GM19239 (cell line): ENCODE measurements at places on chromosomes 4 and X.

- no peak for DNase-seq
Observed at GRCh38 chrX:24846550-24847150, 152.9 kb downstream of the POLA1 start.

GRCh38 chr4:109385260-109385659, 48.4 kb upstream of the SEC24B start:
- DNase-seq = no peak

DNA sequence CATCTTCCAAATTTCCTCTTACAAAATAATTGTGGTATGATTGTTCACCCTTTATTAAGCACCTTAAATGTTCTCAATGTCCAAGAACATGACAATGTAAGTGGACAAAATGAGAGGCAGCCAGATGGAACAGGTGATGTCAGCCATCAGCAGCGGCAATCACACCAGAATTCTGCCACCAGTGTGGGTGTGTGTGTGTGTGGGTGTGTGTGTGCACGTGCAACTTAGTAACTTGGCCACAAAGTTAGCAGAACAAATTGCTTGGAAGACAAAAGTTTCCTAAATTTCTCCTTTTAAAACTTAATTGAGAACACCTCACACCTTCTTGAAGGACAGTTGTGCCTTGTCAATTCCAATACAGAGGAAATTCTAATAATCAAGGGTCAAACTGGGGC, 18.7 kb downstream of the LNX1 start:
- DNase-seq = no peak

GRCh38 chrX:41921492-41922430, 1.6 kb downstream of the CASK start:
- DNase-seq = peak; percentile 4

DNA sequence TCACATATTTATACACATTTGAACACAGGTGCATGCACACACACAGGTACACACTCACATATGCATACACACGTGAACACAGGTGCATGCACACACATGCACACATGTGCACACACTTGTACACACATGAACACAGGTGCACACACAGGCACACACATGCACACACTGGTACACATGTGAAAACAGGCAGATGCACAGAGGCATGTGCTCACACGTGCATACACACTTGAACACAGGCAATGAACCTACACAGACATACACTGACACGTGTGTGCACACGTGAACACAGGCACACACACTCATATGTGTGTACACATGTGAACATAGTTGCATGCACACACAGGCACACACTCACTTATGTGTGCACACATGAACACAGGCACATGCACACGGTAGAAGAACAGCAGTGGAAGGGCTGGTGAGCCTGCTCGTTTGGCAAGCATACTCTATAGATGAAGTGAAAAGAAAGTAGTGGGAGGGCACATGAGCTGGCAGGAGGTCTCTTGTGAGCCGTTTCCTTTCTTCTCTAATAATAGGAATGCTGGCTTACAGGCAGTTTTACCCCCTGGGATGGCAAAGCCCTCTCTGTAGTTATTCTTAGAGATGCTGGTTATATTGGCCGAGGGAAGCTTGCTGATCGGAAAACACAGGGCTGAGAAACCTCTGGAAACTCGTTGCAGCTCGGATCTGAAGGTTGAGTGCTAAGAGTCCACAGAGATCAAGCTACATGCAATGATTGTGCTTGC, 279.6 kb upstream of the CLNK start:
- DNase-seq = no peak

- no peak for DNase-seq
Observed at GRCh38 chr4:105755375-105755774, 46.8 kb downstream of the GSTCD start.

GRCh38 chr4:180449395-180449956, 1793.7 kb upstream of the TENM3 start:
- DNase-seq = peak; percentile 3

- no peak for DNase-seq
Observed at GRCh38 chrX:84155938-84156337, 32.1 kb downstream of the RPS6KA6 start.

DNA sequence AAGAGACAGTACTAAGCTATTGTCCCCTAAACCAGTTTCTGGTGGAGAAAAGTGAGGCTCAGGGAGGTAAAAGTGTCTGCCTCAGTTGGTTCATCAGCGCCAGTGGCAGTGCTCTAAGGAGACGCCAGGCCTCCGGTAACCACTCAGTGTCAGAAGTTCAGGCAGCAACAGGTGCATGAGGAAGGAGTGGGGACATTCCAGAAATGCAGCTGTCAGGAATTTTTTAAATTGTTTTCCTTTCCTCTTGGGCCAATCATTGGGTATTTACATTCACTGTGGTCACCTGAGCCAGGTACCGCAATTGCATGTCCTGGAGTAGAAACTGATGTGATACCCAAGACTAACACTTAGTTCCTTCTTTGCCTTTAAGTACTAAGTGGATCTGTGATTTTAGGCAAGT, 40.2 kb upstream of the HS3ST1 start:
- no peak for DNase-seq

GRCh38 chr4:76282941-76283689, 23.4 kb upstream of the STBD1 start:
- no peak for DNase-seq

- DNase-seq = no peak
Observed at GRCh38 chr4:1531683-1532548, 125.7 kb upstream of the NKX1-1 start.

GRCh38 chr4:101651778-101652177, 138.8 kb upstream of the BANK1 start:
- no peak for DNase-seq

GRCh38 chr4:6474053-6474568, 1.7 kb upstream of the PPP2R2C start:
- no peak for DNase-seq

DNA sequence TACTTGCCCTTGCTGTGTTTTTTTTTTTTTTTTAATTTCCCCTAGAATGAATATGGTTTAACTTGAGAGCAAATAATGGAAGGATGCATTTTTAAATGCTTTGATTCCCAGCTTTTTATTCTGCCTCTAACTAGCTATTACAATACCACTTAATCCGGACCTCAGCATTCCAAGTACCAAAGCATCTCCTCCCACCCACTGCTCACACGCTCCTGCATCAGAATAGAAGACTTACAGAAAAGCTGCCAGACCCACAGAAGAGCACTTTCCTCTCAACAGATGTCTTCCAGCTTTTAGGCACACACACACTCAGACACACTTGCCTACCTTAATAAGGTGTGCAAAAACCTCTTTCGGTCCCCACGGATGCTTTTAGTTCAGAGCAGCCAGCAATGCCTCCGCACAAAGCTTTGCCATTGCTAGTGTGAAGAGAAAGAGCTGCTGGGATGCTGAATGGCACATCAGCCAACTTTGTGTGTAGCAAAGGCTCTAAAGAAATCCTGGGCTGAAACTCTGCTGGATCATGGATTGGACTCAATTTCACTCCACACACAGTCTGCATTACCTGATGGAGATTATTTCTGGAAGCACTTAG, 1056.2 kb downstream of the DMD start:
- DNase-seq = no peak

DNA sequence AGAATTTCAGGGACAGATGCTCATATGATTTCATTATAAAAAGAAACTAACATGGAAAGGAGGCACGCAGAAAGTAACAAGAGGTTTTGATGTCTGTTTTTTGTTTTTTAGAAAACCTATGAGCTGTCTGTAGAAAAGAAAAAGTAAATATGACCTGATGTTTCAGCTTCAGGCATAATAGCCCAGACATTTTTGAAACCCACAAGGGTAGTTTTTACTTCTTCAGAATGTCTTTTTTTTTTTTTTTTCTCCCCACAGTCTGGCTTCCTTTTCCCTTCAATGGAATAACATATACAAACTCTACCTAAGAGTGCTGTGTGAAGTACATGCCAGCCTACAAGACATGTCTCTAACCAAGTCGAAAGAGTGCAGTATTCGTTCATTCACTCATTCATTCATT, 18.3 kb upstream of the STX18 start:
- no peak for DNase-seq

GRCh38 chrX:136162827-136163570, 15.7 kb downstream of the FHL1 start:
- no peak for DNase-seq

GRCh38 chr4:151694961-151695720, 65.7 kb downstream of the GATB start:
- no peak for DNase-seq

- DNase-seq = no peak
Observed at GRCh38 chr4:145589916-145590702, 29.1 kb upstream of the MMAA start.

- no peak for DNase-seq
Observed at GRCh38 chrX:138847930-138848329, 136.4 kb upstream of the FGF13 start.

DNA sequence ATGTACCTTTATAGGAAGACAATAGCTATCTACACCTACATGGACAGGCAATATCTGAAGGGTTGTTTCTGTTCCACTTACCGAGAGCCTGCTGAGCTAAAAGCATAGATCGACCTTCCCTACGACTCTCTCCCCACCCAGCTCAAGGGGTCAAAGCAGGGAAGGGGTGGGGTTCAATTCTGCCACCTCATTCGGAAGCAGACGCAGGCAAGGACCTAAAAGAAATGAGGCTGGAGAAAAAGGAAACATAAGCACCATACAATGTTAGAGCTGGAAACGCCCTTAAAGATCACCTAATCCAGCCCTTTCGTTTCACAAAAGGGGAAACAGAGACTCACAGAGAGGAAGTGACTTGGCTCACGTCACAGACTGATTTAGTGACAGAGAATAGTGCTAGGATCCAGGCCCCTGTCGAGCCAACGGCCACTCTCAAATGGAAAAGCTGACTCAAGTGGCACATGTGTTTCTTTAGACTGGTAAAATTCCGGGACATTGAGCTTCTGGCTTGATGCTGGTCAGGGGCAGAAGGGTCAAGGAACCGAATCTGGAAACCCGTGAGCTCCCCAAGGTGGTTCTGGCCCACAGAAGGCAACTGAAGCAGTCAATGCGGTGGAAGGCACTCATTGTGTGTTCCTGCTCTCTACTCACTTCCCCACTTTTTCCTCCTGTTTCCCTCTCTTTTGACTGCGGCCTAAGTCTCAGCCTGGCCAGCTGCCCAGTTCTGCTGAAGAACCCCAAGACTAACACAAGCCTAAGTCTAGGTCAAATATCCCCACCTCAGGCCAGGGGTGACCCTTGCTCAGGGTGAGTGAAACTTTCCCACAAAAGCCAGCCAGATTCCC, 7.5 kb downstream of the SEPTIN6 start:
- DNase-seq = no peak

DNA sequence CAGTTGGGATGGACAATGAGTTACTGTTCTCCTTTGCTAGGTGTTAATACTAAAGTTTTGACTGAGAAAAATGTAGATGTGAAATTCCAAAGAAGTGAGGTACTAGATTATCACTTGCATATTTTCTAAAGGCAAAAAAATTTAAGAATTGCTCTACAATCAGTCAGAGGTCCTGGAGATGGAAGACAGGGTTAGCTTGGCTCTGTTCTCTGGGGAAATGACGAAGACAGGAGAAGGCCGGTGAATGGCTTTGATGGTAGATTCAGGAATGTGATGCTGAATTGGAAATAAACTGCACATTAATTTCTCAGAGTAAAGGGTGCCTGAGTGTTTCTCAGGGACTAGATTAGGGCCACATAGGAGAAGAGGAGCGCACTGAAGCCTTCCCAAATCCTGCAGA, 214.0 kb upstream of the LEF1 start:
- DNase-seq = no peak

GRCh38 chr4:48668254-48669017, 111.6 kb downstream of the FRYL start:
- no peak for DNase-seq

- no peak for DNase-seq
Observed at GRCh38 chr4:114921790-114922591, 191.4 kb downstream of the NDST4 start.

DNA sequence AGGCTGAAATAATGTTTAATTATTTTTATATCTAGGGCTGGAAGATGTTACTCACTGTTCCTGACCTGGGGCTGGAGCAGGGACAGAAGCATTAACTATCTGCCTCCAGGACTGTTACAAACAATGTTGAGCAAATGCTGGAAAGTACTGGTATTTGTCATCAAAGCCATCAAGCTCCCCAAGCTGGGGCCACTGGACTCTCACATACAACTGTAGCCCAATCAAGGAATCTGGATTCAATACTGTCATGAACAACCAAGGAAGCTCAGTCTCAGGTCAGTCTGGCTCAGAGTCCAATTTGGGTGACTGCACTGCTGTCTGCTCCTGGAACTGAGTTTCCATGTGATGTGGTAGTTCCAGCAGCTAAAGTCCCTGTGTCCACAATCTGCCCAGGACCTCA, 50.4 kb downstream of the APOO start:
- no peak for DNase-seq

DNA sequence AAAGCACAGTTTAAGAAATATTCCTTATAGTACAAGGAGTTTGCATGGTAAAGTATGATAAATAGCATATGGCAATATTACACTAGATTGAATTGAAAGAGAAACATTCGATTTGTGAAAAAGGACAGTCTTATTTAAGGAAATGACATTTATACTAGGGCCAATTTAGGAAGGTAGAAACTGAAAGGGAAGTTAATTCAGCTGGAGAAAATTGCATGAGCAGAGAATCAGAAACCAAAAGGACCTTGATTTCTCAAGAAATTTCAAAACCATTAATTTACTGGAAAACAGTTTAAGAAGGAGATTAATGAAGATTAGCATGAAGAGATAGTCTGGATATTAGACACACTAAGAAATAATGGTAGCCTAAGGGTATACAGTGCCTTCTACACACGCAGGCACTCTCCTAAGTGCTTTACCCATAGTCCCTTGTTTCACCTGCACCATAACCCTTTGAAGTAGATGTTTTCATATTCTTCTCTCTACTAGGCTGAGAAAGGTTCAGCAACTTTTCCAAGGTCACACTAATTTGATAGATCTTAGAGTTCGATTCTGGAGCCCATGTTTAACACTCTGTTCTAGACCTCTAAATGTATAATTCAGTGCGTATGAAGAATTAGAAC, 259.1 kb upstream of the SLIT2 start:
- DNase-seq = no peak

- DNase-seq = no peak
Observed at GRCh38 chr4:168876106-168876505, 133.9 kb downstream of the CBR4 start.

DNA sequence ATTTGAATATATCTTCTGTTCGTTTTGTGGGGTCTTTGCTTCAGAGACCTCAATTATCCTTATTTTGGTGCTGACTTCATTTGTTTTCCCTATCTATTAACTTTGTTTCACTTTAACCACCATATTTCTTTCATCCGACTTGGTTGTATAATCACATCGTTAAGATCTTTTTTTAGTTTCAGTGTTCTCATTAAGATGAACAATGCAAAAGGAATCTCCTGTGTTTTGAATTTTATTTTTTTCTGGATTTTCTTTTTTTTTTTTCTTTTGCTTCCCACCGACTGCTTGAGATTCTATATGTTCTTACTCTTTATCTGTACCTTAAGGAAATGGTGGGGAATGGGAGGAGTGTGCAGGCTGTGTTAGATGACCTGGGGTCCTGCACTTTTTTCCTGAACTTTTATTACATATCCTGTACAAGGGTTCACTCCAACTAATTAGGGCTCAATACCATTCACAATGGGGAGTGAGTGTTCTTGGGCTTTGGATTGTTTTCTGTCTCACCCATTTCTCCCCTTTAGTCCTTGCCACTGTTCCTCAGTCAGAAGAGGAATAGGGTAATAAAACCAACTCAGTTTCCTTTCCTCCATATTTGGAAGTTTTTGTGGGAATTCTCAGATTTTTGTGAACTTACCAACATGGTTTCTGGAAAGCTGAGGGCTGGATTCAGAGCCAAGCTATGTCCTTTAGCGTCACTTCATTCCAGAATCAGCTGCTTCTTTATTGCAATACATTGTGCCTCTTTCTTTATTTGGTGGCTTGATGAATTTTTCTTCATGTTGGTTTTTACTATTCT, 43.2 kb upstream of the BMPR1B start:
- no peak for DNase-seq

- no peak for DNase-seq
Observed at GRCh38 chr4:87283151-87283550, 39.5 kb downstream of the HSD17B13 start.
